ENCODE measurements at places on chromosomes 13 and 19.

DNA sequence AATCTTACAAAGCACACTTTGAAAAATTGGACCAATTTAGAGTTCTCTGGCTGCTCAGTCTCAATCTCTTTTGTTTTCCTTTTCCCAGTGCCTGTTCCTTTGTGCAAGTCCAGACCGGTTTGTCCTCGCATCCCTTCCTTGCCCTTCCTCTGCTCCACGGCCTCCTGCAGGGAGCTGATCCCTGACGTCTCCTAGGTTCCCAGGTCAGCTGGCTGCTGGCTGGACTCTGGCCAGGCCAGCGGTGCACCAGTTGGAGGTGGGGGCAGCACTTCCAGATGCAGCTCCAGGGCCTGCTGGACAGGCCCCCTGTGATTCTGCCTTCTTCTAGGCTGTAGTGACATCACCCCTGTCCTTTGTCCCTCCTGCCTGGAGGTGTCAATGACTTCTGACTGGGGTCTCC lies 44.0 kb upstream of the KPNA3 start:
- DNase-seq: no peak

DNA sequence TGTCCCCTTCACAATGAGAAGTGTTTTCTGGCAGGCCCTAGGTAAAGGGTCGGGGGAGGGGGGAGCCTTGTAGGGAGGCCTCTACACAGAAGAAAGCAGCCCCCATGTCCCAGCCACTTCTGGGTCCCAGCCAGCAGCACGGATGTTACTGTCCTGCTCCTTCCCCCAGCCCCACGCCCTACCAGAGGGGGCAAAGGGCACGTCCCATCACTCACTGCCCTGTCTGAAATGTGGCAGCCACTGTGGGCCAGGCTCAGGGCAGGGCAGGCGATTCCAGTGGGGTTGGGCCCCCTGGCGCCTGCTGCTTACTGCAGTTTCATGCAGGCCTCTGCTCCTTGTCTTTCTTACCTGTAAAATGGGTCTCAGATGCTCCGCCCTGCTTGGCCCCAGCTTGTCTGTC lies 6.1 kb upstream of the SLC25A42 start:
- DNase-seq: no peak

DNA sequence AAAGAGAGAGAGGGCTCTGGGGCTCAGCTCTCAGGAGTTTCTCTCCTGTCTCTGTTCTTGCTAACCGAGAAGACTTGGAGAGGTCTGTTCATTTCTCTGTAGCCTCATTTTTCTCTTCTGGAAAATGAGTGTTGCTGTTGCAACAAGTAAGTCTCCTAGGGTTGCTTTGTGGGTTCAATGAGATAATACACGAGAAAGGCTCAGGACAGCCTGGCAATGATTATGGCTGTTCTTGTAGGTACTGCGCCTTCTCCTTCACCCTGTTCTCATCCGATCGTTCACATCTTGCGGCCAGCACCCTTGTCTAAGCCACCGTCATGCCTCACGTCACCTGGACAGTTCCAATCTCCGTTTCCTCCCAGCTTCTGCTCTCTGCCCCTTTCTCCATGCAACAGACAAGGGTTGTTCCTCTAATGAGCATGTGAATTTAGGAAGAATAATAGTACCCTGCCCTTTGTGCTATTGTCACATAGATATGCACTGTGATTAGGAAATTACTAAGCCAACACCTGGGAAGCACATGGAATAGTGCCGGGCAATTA lies 4.2 kb downstream of the C5AR1 start:
- no peak for DNase-seq

DNA sequence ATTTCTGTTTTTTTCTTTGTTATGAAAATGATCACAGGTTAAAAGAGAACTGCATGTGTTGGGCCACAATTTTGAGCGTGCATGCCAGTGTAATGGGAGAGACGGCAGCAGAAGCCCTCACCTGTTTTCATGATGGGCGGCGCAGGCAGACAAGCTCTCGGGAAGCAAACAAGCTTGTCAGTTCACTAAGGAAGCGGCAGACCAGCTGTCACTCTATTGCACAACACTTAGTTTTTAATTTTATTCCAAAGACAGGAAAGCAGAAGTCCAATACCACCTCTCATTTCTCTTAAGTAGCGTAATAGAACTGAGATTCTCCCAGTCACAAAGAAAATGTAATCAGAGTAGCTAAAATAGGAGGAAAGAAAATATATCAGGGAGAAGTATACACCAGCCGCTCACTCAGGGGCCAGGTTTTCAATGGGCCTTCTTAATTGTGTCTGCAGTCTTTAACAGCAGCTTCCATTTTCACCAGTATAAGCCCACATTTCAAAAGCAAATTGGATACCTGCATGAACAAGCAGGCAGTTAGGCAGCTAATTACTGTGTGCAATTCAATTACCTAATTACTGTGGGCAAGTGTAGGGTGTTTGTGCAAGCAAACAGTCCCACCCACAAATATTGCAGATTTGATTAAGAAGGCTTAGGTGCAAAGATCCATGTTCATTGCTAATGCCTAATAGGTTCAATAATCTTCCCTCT lies 711.4 kb downstream of the DIAPH3 start:
- DNase-seq: no peak

- DNase-seq: no peak
These were observed 25.6 kb downstream of the ZNF114 start for GRCh38 chr19:48295458-48295857.

DNA sequence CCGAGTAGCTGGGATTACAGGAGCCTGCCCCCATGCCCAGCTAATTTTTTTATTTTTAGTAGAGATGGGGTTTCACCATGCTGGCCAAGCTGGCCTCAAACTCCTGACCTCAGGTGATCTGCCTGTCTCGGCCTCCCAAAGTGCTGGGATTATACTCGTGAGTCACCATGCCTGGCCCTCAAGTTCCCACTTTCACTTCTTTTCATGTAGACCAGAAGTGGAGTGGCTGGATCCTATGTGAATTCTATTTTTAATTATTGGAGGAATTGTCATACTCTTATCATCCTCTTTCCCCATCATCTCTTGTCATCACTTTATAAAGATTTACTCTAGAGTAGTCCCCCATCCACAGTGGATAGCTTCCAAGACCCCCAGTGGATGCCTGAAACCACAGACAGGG lies 12.8 kb upstream of the SIGLEC10 start:
- no peak for DNase-seq

- DNase-seq: no peak
These were observed 53.5 kb upstream of the TNFRSF19 start for GRCh38 chr13:23516702-23517101.

DNA sequence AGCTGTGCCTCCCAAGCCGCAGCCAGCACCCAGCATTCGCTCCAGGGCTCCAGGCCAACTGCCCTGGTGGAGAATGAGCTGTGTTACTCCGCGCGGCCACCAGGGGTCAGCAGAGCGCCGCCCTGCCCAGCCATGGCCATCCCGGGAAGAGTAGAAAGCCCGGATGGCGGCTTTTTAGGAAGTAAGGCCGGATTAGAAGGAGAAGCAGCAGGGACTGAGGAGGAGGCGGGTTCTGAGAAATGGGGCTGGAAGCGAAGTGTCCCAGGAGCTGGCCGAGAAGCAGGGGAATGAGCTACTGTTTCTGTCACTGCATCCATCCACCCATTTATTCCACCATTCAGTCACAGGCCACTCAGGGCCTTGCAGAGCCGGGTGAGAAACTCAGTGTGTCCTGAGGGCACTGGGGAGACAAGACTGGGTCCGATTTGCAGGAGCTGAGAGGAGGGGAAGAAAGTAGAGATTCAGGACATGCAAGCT lies 6.6 kb upstream of the NPAS1 start:
- peak; percentile 49 for DNase-seq

- DNase-seq: no peak
These were observed 44.2 kb upstream of the HOMER3 start for GRCh38 chr19:18985257-18985656.

DNA sequence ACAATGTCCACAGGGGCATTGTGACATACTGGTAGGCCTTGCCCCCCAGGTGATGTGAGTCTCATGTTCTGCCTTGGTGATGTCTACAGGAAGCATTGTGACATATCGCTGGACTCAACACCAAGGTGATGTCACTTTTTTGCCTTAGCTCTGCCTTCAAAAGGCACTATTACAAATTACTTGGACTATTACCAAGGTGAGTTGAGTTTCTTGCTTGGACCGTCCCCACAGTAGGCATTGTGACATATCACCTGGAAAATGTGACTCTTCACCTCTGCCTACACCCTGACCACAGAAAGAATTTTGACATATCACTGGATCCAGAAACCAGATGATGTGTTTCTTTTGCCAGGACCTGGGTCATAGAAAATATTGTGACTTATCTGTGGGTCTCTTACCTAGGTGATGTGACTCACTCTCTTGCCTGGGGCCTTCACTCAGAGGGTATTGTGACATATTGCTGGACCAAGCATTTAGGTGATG lies 60.6 kb upstream of the ZNF724 start:
- no peak for DNase-seq

GRCh38 chr19:46718157-46718933 lies 1.4 kb upstream of the PRKD2 start:
- no peak for DNase-seq

DNA sequence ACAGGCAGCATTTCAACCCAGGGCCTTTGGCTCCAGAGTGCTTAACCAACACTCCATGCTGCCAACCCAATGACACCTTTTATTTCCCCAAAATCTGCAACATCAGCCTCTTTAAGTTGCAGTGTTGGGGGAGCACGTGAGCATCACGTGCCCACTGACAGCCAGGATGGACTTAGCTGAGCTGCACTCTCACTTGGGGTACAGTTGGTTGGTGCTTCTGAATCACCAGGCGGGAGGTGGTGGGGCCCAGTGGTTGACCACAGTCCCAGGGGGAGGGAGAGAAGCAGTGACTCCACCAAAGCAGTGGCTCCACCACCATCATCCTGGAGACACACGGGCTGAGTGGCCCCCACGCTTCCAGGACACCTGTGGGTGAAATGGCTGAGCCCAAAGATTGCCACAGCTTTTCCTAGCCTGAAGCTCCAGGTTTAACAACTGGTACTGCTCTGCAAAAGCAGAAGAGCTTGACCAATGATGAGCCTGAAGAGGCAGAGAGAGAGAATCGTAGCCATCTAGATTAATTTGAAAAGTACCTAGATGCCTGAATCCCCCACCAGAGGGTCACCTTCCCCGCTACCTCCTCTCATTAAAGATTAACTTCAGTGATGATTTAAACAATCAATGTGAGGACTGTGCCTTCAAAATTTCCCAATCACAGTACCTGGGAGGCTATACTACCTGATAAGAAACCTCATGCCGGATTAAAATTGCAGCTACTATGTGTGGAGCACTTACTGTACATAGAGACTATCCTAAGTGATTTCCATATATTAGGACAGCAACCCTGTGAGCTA lies 193.8 kb downstream of the FOXO1 start:
- no peak for DNase-seq

DNA sequence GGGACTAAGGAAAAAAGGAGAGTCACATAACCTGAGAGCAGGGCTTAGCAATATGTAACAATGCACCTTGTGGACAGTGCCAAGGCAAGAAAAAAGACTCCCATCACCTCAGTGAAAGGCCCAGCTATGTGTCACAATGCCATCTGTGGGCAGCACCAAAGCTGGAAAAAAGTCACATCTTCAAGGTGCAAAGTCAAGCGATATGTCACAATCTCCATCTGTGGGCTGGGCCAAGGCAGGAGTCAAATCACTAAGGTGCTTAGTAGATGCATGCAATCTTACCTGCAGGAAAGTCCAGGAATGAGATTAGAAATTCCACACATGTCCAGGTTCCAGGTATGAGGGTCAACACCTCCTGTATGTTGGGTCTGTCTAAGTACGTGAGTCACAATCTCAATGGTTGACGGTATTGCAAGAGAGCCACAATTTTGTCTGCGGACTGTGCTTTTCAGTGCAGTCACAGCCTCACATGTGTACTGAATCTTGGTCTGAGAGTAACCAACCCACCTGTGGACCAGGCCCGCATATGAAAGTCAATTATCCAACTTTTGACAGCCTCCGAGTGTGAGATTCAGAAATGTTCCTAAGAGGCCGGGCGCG lies 14.8 kb upstream of the ZNF43 start:
- no peak for DNase-seq

DNA sequence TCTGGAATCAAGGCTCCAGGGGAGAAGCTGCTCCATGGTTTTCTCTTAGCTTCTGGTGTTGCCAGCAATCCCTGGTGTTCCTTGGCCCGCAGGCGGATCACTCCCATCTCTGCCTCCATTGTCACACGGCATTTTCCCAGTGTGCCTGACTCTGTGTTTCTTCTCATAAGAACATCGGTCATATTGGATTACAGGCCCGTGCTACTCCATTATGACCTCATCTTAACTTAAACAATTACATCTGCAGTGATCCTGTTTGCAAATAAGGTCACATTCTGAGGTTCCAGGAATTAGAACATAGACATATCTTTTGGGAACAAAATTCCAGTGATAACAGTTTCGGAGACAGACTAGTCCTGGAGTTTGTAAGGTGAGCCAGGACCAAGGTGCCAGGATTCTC lies 23.5 kb upstream of the ALOX5AP start:
- no peak for DNase-seq

DNA sequence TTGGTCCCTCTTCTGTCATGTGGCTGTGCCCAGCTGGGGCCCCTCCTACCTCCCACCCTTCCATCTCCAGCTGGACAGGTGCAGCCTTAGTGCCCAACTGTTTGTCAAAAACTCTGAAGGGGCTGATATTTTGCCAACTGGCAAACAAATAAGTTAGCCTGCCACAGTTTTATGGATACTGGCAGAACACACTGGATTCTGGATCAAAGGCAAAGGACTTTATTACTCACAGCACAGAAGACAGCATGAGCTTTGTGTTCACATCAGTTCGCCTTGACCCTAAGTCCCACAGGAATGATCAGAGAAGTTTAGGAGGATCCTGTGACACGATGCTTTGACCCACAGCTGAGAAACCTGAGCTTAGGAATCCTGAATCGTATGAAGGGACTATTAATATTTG lies 16.4 kb downstream of the KLK2 start:
- DNase-seq: no peak

GRCh38 chr19:48615231-48616040 lies 560 bp upstream of the FAM83E start:
- DNase-seq: no peak

Measured in GOT3 (cell line).